Fibroblast of lung (primary cell): ENCODE measurements at places on chromosomes 1 and 21. TPM values are rescaled to one million over a fixed set of nuclear protein-coding genes. Genes with fewer than 3 reads are reported as not detected.

Gene SYT14
- total RNA-seq = 0.26 and 0.99 TPM in 2 replicates

DNA sequence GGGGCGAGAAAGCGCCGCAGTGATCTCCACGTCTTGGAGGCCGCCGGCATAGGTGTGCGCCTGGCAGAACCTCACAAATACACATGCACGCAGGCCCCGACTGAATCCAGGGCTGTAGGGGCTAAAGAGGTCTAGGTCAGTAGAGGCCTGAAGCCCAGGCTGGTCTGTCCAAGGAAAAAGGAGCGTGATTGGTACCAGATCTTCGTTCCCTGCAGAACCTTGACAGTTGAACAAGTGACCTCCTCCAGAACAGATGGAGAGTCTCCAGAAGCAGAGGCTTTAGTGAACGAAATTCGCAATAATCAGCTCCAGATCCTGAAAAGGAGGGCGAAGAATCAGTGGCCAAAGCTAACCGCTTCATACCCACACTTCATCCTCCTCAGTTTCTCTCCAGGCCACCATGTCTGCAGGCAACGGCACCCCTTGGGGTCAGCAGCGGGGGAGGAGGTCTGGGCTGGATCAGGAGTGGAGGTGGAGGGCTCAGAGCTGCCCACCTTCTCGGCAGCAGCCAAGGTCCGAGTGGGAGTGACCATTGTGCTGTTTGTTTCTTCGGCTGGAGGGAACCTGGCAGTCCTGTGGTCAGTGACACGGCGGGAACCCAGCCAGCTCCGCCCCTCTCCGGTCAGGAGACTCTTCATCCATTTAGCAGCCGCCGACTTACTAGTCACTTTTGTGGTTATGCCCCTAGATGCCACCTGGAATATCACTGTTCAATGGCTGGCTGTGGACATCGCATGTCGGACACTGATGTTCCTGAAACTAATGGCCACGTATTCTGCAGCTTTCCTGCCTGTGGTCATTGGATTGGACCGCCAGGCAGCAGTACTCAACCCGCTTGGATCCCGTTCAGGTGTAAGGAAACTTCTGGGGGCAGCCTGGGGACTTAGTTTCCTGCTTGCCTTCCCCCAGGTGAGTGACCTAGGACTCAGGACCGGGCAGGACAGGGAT is 749 bp upstream of the PEX11B start:
- H3K27me3 ChIP-seq = no peaks in the 10 kb centered on the region
- DNase-seq = peak; percentile 65
- H3K4me1 ChIP-seq = peaks cover 4% of the 10 kb centered on the region
- H3K4me3 ChIP-seq = peak overlapping the region; percentile 95

Gene TCHHL1
- not detected in 2 replicates for total RNA-seq

DNA sequence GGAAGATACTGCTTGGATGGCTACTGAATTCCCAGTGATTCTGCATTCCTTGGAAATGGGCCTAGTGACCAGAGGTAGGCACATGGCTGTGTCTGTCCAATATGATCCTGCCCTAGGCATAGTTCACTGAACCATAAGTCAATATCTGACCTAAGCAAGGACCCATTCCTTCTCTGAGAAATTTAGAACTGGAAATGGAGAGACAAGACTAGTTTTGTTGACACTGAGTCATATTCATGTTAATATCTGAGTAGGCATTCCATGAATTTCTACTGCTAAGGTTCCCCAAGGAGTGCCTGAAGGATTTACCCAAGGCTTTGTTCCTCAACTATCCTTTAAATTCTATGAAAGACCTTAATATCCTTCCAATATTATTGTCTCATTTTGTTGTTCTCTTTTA is 329.8 kb upstream of the BEND5 start:
- no peaks in the 10 kb centered on the region for H3K36me3 ChIP-seq
- DNase-seq = no peak
- no peak overlapping the region for H3K27ac ChIP-seq
- H3K4me1 ChIP-seq = no peaks in the 10 kb centered on the region
- no peak overlapping the region for H3K4me3 ChIP-seq

Gene OR2T11
- not detected in 2 replicates for total RNA-seq
